ENCODE measurements at places on chromosomes 2 and 18.

DNA sequence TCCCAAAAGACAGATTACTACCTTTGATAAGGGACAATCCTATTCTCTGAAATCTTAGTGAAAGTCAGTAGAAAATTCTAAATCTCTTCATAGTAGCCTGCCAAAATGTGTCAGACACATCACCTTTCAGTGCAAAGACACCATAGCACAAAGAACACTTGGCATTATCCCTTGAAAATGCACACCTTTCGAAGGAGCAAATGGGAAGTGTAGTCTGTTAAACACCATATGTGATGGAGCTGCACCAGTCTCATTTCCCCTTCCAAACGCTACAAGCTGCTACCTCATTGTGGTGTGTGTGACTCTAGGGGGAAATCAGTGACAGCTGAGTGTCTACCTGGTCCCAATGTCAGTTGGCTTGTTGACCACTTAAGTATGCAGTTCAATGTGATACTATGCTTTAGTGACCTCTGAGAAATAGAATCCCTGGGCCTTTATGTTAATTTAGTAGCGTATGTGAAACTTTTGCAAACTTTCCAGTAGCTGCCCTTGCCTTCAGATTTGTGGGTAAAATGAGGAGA is 551.7 kb downstream of the ARHGAP15 start:
- no peak for DNase-seq

DNA sequence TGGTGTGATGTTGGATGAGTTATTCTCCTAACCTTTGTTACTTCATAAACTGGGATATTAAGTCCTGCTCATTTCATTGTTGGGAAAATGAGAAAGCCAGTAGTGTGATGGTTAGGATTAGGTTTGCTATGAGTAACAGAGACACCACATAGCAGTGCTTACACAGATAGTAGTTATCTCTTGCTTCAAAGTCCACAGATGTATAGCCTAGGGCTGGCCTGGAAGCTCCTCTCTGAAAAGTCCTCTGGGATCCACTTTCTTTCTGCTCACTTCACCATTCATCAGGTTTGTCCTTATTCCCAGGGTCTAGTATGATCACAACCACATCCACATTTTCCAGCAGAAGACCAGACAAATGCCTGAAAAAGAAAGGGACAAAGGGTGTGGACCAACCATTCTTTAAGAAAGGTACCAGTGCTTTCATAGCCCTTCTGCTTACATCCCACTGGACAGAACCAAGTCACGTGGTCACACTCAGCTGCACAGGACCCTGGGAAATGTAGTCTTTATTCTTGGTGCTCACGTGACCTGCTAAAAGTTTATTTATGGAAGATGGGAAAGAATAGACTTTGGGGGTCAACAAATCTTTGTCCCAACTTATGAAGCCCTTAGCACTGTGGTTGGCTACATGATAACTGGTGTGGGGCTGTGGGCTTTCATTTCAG is 108.9 kb downstream of the INSIG2 start:
- DNase-seq, result no peak

- peak; percentile 93 for DNase-seq
Observed at GRCh38 chr2:33340280-33340679, 136.2 kb upstream of the RASGRP3 start.

DNA sequence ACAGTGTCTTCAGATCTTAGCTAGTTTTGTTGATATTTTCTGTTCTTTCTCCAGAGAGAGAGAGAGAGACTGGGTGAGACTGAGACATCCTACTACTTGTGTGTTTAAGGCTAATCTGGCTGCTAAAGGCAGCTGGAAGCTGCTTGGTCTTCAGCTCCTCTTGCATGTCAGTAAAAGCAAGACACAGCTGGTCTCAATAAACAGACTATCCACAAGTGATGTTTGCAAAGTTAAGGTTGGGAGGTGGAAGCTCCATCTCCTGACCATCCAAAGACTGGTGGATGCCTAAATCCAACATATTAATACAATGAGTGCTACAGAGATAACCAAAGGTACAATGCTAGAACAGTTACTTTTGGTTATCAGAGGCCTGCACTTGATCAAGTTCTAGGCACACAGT is 17.8 kb downstream of the ERFE start:
- DNase-seq, result no peak

DNA sequence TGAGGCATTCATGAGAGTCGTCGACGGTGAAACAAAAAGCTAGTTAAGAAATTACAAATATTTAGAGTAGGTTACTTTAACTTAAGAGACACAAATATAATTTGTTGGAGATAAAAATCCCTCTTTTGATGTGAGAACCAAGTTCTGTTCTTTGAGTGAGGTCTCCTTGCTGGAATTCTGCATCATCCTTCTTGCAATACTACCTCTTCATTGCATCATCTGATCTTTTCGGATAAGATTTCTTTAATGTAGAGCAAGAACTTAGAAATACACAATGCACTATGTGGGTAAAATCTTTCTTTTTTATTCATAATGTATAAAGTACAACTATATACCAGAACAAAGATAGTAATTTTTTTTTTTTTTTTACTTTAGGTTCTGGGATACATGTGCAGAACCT is 118.4 kb downstream of the ARL4C start:
- no peak for DNase-seq

Measured in mesenteric fat pad (tissue), 1 donor.